Left ventricle myocardium inferior (tissue), 1 donor: ENCODE measurements at places on chromosomes 11 and 22. TPM values are rescaled to one million over a fixed set of nuclear protein-coding genes. Genes with fewer than 3 reads are reported as not detected.

DNA sequence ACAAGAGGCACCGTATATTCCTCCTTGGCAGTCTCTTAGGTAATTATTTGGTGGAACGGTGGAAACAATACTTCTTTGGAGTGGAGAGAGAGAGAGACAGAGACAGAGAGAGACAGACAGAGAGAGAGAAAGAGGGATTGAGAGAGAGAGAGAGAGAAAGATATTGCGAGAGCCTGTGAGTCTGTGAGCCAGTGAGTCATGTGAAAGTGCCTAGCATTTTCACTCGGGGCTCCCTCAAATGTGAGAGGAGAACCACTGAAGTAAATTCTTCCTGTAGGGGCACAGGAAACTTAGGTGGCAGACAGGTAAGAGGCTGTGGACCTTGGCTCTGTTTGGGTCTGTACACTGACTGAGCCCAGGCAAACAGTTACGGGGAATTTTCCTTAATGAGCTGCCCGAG is 31.6 kb upstream of the SNX19 start:
- peak overlapping the region; percentile 46 for H3K27ac ChIP-seq
- H3K36me3 ChIP-seq = no peaks in the 10 kb centered on the region
- no peak for DNase-seq
- H3K4me3 ChIP-seq = no peak overlapping the region

GRCh38 chr11:122799406-122800105 is 38.7 kb upstream of the CRTAM start:
- no peak overlapping the region for H3K27ac ChIP-seq
- no peaks in the 10 kb centered on the region for H3K4me1 ChIP-seq
- DNase-seq = no peak
- peaks cover 36% of the 10 kb centered on the region for H3K36me3 ChIP-seq
- no peaks in the 10 kb centered on the region for H3K27me3 ChIP-seq

DNA sequence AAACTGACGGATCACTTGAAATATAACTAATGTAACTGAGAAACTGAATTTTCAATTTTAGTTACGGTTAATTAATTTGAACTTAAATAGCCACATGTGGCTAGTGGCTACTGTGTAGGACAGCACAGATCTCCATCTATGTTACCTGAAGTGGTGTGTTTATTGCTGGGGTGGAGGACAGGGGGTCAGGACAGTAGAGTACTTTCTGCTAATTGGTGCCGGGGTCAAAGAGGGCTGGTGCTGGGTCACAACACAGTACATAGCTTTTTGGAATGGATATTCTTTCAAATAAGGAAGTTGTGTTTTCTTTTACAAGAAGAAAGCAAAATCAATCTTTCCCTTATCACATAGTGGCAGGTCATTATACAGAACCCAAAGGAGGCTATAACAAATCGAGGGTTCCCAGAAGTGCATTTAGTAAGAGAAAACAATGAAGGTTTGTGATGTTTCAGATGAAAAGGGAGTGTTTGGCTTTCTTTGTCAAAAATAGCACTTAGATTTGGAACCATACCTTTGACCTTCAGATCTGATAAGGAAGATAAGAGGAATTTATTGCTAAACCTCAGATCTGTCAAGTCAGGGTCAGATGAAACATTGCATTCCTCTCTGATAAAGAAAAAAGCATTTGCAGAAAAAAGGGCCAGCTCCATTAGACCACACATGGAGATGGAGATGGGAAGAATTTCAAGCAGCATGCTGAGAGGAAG is 384.5 kb downstream of the AASDHPPT start:
- peak overlapping the region; percentile 62 for H3K27ac ChIP-seq
- no peak for DNase-seq
- peaks cover 8% of the 10 kb centered on the region for H3K4me1 ChIP-seq
- no peaks in the 10 kb centered on the region for H3K27me3 ChIP-seq

- peak; percentile 24 for DNase-seq
- peak overlapping the region; percentile 37 for H3K27ac ChIP-seq
- peaks cover 14% of the 10 kb centered on the region for H3K4me1 ChIP-seq
Observed at GRCh38 chr11:96465512-96465911, 75.7 kb downstream of the JRKL start.

- H3K36me3 ChIP-seq = no peaks in the 10 kb centered on the region
- DNase-seq = peak; percentile 24
- H3K4me1 ChIP-seq = peaks cover 26% of the 10 kb centered on the region
- no peak overlapping the region for H3K4me3 ChIP-seq
- H3K27ac ChIP-seq = peak overlapping the region; percentile 31
Observed at GRCh38 chr11:118214210-118214914, 10.4 kb downstream of the JAML start.

DNA sequence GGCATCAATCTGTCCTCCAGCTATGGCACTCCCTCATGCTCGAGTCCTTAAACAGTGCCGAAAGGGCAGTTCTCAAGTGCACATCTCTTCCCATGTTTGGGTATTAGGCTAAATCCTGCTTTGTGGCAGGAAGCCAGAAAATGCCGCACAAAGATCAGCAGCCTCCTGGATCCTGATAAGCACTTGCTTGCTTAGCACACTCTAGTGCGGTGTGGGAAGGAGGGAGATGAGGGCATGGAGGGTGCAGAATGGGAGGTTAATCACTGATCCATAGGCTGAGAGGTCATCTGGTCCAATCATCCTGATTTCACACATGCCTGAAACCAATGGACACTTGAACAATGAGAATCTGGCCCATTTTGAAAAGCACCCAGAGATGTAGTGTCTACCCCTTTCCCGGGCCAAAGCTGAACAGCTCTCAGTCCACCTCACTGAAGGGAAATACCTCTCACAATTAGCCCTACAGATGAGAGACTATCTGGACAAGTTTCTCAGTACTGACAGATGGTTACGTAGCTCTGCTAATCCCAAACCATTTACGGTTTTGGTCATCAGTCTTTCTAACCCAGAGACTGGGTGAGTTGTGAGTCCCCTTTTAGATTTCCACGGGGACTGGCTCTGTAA is 29.8 kb upstream of the CHRM4 start:
- peaks cover 6% of the 10 kb centered on the region for H3K4me1 ChIP-seq
- H3K36me3 ChIP-seq = peaks cover 54% of the 10 kb centered on the region
- no peak for DNase-seq
- H3K27ac ChIP-seq = no peak overlapping the region

Gene KIRREL3
- 0.74 TPM for total RNA-seq

Gene TST
- total RNA-seq = 39.8 TPM
